ENCODE measurements at places on chromosomes 1 and 21.
A peak's percentile ranks its signal among the peaks of the same experiment; 100 is the strongest.

DNA sequence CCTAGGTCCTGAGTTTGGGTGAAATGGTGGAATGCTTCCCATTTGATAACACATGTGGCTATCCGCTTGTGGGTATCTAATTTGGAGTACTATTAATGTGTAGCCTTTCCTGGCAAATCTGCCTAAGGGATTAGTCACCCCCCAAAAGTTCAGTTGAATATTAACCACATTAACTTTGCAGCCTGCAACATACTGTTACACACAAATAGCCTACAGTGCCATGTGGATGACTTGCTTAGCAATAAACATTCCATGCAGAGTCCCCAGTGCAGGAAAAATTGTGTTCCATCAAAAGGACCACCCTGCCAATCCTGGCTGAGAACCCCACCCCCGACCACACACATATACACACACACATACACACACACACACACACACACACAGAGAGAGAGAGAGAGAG is 303.3 kb upstream of the ESRRG start:
- DNase-seq = no peak

DNA sequence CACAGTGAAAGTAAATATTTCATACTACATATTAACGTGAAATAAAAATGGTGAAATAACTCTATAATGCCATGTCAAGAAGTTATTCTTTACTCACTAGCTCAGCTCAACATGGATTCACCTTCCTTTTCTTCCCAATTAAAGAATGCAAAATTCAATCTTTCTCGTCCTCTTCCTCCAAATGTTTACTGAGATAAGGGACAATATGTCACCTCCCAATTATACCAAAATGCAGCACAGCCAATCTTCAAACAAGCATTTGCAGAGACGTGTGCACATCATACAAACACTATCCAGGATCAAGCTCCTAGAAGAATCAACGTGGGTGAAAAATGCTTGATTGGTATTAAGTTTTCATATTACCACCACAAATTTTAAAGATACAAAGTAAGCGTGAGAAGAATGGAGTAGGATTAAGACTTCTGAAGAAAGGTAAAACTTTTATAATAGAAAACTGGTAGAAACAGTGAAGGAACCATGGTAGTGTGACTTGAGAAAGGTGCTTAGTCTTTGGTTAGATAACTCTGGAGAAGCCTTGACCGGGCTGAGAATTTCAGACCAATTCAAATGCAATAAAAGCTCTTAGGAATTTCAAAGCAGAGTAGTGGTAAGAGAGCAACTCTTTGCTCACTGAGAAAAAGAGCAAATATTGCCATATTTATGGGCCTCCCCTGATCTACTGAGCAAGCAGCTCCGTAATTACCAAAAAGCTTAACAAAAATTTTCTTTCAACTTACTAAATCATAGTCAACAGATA is 7.2 kb downstream of the PTP4A2 start:
- DNase-seq = no peak

DNA sequence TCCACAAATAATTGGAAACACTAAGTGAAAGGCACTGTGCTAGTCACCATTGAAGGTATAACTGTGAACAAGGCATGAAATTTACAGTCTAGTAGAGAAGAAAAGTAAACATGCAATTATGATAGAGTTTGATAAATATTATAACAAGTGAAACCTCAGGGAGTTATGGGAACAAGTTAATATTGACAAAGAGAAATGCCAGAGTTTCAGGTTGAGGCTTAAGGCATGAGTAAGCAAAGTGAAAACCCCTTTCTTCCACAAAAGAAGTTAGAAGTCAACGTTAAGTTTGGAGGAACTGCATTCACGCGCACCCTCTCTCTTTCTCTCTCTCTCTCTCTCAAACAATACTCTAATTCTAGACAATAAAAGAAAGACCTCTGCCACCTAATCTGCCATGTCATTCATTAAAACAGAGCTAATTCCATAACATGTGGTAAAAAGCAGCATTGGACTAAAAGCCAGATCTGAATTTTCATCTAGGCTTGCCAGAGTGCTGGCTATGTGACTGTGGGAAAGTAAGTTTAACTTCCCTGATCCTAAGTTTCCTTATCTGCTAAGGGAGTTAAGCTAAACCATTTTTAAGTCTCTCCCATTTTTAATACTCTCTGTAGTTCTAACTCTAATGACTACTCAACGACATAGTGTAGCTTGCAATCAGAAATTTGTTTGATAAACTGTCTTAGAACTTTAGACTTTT is 22.0 kb downstream of the SLC44A5 start:
- no peak for DNase-seq

DNA sequence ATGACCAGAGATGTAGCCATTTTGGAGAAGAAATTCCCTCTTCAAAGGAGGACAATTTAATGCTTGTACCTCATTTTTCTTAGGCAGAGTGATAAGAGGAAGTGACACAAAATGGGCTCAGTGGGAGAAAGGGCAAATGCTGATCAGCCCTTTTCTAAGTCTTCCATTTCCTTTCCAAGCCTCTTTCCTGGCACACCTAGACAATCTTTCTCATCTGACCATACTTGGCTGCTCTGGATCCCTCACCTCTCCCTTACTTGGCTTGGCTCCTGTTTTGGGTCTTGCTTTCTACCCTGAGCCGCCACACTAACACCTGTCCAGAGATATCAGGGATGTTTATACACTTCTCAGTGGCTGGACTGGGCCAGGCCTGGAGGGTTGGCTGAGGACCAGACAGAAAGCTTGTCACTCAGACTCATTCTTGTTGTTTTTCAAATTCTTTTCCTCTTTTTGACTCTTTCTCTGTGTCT is 13.1 kb downstream of the TXNIP start:
- DNase-seq = no peak

DNA sequence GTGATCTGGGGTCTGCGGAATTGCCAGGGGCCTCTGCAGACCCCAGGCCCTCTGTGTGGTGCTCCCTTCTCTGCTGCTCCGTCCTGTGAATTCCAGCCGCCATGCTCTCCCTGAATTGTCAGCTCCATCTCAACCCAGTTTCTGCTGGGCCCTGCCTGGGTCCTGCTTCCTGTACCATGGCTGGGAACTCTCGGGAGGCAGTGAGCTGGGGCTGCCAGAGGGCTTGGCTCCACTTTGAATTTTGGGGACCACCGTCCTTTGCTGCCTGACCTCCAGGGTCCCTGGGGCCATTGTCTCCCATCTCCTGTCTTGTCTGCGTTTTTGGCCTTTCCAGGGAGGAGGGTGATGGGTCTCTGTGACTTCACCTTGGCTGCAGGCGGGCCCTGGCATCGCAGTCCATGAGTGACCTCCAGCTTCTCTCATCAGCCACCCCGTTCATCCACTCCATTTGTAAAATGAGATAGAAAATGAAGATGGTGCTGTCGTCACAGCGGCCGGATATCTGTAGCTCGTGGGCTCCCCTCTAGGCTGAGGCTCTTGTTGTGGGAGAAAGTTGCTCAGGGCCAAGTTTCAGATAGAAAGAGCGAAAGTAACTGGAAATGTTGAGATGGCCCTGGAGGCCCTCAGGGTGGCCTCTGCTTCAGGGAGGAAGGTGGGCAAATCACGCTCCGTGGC is 38.3 kb downstream of the SKI start:
- DNase-seq = no peak

GRCh38 chr1:208714323-208714722 is 470.1 kb upstream of the PLXNA2 start:
- DNase-seq = no peak

DNA sequence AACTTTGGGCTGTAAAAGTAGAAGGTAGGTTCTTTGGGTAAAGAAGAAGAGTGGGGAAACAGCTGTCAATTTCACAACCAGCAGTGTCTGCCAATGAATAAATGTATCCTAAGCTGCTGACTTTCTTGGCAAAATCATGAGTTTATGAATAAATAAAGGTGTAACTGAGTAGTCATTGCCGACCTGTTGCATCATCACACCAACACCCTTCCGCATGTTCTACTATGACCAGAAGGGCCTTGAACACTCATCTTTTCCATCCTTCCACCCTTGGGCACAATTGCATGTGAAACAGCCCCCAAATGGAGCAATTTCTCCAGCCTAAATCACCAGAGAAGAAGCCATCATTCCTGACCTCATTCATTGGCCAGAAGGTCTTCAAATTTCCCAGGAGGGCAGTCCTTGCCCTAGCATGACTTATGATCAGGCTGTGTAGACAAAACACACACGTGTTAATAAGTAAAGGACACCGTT is 31.2 kb upstream of the QSOX1 start:
- peak; percentile 32 for DNase-seq

DNA sequence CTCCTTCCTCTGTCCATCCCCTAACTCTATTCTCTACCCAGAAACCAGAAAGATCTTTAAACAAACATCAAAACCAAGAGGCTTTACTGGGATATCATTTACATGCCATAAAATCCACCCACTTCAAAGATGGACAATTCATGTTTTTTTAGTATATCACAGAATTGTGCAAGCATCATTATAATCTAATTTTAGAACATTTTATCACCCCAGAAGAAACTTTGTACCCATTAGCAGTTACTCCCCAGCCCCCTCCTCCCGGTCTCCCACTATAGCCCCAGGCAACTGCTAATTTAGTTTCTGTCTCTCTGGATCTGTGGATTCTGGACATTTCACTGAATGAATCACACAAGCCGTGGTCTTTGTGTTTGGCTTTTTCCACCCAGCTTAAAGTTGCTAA is 4.8 kb upstream of the SELENON start:
- DNase-seq = no peak

DNA sequence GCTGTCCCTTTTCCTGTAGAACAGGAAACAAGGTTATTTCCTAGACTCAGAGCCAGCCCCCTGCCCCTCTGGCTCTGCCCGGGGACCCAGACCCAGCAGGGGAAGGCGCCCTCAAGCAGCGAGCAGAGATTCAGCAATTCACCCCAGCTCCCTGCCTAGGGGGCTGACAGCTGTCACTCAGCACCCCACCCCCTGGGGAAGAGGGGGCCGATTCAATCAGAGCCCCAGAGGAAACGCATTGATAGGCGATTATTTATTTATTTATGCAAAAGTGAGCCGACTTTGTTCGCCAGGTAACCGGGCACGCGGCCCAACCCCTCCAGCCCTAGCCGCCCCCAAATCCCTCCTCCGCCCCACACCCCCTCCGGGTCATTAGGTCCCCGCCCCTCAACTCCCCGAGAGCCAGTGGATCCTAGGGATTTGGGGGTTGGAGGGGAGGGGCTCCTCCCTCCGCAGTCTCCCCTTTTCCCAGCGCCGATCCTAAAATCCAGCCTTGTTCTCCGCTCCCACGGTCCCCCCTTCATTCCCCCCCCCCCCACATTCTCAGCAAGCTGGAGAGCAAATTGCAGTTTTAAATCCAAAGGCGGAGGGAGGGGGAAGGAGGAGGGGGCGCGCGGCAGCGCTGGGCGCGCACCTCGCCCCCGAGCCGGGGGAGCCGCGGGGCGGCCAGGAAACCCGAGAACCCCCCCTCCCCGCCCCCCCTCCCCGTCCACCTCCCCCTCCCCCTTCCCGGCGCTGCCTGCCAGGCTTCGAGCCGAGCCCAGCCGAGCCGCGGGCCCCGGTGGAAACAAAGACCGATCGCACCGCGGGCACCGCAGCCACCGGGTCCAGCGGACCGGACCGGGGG is 1.3 kb downstream of the AHDC1 start:
- no peak for DNase-seq

DNA sequence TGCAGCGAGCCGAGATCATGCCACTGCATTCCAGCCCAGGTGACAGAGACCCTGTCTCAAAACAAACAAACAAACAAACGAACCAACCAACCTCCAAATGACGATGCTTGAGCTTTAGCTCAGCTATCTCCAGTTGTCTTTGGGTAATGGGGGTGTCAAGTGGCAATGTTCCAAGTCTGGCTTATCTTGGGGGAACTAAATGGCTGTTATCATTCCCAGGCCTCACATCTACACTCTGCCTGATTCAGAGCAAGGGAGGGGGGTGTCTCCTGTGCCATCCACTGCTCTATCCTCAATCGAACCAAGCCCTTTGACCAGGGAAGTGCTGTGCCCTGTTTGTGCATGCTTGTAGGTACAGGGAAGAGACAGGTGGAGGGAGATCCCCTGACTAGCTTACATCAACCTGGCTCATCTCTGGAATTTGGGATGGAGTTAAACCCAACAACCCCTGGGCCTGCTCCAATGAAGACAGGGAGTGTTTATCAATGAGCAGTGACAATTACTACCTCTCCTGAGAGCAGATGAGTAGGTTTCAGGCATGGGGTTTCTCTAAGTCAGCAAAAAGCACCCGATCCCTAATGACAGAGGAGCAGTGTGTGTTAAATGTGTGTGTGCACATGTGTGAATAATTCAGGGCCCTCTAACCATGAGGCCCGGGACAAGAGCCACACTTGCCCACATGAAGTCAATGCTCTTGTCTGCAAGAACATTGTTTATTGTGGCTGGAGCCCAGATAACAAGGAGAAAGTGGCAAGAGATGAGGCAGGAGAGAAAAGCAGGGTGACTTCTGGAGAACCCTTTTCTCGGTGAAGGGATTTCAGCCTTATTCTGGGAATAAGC is 20.3 kb upstream of the IL6R start:
- no peak for DNase-seq

- DNase-seq = no peak
These were observed 202.7 kb downstream of the BACH1 start for GRCh38 chr21:29501451-29501850.

- DNase-seq = no peak
These were observed 27.9 kb downstream of the EPHB2 start for GRCh38 chr1:22738522-22738921.

- no peak for DNase-seq
These were observed 46.2 kb downstream of the CDC7 start for GRCh38 chr1:91546876-91547275.

DNA sequence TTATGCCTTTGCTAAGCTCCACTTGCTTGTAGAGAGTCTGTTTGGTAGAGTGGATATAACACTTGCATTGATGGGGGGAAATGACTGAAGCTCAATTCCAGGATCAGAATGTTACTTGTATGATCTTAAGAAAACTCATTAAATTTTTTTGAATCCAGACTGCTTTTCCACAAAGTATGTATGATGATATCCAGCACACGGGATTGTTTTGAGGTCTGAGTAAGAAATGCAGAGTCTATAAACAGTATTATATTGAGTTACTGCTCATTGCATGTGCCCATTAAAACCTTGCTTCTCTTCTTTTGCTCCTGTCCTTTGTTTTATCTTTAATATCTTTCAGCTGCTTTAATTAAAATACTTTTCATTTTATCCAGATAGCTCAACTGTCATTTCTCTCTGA is 570.4 kb upstream of the ZRANB2 start:
- DNase-seq = peak; percentile 63

GRCh38 chr1:228838717-228839500 is 103.6 kb downstream of the RHOU start:
- no peak for DNase-seq

DNA sequence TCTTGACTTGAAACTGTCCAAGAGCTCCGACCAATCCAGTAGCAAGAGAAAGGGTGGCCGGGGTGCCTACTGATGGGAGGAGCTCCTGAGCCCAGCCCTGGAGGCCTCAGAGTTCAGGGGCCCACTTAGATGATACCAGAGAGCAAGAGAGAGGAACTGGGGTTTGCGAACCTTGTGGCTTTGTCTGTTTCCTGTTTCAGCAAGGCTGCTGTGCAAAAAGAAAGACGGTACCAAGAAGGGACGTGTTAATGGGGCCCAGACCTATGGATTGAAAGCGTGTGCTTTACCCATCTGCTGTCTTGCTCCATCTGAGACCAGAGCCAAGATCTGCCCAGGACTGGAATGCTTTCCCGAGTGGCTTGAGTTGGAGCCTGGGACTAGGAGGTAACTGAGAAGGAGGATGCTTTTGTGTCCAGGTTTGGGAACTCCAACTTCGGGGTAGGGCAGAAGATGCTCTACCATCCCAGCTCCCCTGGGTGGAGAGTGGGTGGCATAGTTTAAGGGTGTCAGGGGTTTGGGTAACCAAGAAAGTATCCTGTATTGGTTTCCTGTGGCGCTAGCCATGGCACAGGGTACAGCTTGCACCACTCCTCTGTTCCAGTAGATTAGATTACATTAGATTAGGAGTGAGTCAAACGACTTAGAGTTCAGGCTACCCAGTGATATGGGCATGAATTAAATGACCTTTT is at the start of gene TRAF3IP3:
TSS of gene TRAF3IP3 (plus strand) at position 128 of the 689 bp plus-strand sequence. CDS start 3,987 bp downstream, outside the sequence.
- no peak for DNase-seq

Data from AG09309 (cell line).